Stimulated activated CD8-positive, alpha-beta memory T cell treated with anti-CD3 and anti-CD28 coated beads, Interleukin-2, amount 100 ng/mL, for 48 hours (primary cell): ENCODE measurements at places on chromosomes 5 and 9.

DNA sequence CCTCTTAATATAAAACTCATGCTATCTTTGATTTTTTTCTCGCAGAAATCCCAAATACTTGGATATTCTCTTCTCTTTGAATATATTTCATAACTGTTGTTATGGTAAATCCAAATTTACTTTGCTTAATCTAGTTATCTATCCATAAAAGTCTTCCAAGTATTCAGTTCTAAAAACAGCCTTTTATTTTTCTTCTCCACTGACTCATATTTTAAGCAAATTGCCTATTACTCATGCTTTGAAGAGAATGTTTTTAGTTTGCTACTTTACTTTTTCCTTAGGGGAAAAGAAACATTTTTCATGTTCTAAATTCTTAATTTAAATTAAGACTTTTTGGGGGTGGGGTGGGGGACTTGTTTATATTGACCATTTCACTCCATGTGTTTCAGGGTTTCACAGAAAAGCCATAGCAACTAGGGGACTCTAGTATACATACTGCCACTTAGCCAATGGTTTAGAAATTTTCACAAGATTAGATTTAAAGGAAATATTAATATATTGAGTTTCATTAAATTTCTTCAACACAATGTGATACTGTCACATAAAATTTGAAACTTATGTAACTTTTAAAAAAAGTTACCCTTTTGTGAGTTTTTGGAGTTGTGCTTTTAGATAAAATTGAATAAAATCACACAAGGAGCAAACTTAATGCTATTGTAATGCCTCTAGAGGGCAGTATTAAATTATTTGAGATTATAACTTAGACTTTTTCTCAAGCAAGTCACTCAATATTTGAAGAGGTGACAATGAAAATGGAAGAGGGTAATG is 545.8 kb upstream of the ARRDC3 start:
- DNase-seq = no peak

DNA sequence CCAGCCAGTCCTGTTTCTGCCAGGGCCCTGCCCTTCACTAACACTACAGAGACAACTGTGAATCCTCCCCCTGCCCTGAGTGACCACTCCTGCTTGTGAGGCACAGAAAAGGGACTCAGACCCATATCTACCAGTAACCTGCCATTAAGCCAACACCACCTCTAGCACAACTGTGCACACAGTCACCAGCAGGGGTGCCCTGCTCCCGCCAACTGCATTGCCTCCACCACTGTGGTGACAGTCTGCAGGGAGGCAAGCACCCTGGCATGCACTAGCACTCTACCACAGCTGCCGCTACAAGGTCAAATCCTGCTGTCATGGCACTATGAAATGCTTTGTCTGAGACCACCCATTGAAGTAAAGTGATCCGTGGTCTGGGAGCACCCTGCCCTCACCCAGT is 1028.5 kb upstream of the CDH9 start:
- no peak for DNase-seq

DNA sequence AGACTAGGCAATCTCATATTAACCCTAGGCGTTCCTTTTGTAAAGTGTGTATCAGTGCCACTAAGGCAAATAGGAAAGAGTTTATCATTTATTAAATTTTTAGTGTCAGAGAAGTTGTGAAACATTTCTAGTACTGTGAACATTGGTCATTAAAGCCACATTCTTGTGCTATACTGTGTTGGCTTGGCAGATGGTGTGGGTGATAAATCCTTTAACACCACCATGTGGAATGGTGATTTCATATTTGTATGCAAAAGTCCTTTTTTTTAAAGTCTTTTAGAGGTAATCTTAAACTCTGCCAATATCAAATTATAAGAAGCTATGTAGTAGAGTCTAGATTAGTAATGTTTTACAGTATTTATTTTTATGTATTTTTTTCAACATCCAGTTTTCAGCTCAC is 18.1 kb downstream of the SLC12A2 start:
- DNase-seq = no peak

GRCh38 chr9:29212397-29213387 is 1639.4 kb upstream of the C9orf72 start:
- DNase-seq = no peak

DNA sequence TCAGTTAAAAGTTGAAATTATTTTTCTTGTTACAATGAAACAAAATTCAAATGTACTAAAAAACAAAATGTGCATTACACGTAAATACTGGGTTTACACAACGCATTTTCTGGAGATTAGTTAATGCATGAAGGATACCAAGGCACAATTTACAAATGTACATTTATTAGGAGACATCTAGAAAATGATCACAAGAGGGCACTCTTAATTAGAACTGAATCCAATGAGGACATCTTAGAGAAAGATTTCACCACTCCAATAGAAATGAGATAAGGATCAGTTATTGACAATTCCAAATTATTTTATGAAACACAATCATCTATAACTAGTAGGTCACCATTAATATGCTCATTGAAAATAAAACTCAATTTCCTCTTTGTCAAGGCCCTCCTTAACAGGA is 36.6 kb upstream of the CDH12 start:
- no peak for DNase-seq

DNA sequence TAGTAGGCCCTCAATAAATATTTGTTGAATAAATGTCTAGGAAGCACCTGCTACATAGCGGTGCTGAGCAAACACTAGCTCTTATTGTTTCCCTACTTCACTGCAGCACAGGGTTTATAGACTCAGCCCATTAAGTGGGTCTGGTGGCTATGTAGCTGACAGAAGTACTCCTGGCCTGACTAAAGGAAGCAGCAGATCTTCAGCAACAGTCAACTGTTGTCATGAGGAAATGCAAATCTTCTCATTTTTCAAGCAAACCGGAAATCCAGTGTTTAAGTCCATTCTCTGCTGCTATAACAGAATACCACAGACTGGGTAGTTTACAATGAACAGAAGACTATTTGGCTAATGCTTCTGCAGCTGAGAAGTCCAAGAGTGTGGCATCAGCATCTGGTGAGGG is 2.8 kb upstream of the TEX10 start:
- no peak for DNase-seq

DNA sequence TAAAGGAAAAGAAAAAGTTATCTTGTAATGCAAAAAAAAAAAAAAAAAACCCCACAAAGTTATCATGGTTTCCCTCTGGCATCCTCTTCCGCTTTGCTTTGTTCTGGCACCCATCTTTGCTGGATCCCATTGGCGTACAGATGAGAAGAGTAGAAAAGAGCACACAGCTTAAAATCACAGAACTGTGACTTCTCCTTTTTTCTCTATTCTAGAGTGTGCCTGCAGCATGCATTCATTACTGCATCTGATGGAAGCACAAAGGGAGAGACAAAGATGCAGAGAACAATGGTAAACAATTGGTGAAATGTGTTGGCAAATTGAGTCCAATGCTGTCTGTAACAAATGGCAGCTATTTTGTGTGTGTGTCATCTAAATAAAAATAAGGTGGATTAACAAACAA is 440.8 kb upstream of the PIK3R1 start:
- no peak for DNase-seq

- DNase-seq = no peak
Measured at GRCh38 chr5:149681922-149682321, 48.2 kb upstream of the PPARGC1B start.

GRCh38 chr5:71937921-71938698 is 169.2 kb upstream of the MAP1B start:
- no peak for DNase-seq

- DNase-seq = no peak
Measured at GRCh38 chr9:110188991-110189390, 19.0 kb downstream of the C9orf152 start.

DNA sequence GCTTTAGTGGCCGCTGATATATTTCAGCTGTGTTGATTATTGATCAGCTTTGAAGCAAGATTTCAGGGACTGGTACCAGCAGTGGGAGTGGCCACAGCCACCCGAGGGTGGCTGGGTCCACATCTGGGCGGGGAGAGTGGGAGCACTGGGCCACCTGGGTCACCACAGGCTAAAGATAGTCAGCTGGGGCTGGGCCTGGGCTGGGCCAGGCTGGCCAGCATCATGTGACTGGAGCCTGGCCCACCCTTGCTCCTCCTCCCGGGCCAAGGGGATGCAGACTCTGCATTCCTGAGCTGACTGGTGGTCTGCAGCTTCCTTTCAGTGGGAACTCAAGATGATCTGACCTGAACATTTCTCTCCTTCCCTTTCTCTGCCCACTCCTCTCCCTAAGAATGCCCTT is 27.1 kb downstream of the LARP1 start:
- no peak for DNase-seq

- DNase-seq = no peak
Measured at GRCh38 chr5:135372654-135373381, 26.2 kb downstream of the MACROH2A1 start.

GRCh38 chr5:74019923-74020322 is 393.9 kb downstream of the ARHGEF28 start:
- no peak for DNase-seq

GRCh38 chr5:156411957-156412356 is 85.0 kb downstream of the SGCD start:
- DNase-seq = no peak

DNA sequence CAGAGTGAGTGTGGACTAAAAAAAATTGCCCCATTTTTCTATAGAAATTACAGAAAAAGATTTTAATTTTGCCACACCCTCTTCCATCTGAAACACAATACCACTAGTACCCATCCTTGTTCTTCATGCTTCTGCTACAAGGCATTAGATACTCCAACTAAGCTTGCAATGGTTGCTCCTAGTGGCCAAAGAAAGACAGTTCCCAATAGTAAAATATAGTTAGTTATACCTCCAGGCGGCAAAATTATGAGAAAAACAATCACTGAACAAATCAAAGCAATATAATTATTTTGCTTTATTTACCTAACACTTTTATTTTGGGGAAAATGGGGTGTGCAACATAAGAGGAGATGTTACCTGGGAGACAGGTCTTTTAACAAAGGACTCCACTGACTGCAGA is 101.2 kb downstream of the RAPGEF6 start:
- DNase-seq = no peak

GRCh38 chr5:143041972-143042770 is 272.0 kb downstream of the ARHGAP26 start:
- no peak for DNase-seq

DNA sequence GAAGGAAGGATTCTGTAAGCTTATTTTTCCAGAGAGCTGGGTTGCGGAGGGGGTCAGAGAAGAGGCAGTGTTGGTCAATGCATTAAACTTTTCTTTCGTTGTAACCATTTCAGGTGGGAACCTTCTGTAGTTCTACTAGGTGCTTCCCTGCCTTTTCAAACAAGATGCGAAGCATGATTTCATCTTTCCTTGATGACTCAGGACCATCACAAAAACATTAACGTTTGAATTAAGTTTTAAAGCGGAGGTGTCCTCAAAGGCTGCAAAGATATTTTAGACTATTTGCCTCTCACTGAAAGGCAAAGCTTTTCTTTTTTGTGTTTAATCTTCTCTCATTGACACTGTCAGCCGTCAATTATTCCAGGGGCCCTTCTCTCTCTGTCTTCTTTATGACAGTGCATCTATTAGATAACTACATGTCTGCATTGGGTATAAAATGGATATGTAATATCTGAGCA is 26.3 kb upstream of the FAT2 start:
- DNase-seq = no peak

DNA sequence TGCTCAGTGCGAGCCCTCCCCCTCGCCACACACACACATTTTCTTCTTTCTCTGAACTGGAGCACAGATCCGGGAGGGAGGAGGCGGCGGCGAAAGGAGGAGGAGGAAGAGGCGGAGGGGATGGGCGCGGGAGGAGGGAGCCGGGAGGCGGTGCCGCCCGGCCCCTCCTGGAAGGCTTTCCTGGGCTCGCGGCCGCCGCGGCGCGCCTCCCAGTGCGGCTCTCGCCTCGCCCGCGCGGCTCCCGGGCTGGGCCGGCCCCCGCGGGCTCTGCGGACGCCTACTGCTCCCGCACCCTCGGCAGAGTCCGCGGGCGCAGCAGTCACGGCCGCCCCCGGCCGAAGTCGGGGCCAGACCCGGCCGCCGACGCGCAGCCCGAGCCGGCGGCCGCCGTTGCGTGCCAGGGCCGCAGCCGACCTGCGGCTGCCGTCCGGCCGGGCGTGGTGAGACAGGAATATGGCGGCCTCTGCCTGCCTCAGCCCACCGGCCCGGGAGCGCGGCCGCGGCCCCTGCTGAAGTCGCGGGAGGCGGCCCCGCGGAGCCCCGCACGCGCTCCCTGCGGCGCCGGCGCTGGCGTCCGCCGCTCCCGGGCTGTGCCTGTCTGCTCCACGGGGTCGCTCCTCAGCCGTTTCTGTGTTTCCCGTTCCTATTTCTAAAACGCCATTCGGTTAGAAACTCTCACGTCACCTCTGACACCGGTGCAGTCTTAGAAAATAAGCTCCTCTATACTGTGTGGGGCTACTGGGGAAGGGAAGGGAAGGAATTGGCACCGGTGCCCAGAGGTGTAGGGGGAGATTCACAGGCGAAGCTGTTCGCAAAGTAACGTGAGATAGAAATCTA is 500 bp upstream of the GNAQ start:
- DNase-seq = peak; percentile 52

- DNase-seq = no peak
Measured at GRCh38 chr9:89874351-89875321, 269.8 kb downstream of the GADD45G start.

GRCh38 chr5:143188083-143188482 is 215.4 kb downstream of the NR3C1 start:
- DNase-seq = no peak

DNA sequence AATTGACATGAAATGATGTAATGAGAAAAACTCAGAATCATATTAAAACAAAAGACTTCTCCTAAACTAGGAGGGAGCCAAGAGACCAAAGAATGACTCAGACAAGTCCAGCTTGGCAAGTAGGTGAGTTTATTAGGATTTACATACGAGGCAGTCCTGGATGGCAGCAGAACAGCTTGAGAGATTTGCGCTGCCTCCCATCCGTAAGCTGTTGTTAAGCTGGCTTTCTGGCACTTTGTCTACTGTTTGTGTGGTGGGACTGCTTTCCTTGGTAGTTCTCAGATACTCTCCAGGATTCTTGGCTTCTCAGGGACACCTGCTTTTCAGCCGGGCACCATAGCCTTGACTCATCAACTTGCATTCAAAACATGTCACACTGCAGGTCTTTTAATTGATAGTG is 57.6 kb downstream of the COX7C start:
- no peak for DNase-seq
